A549 treated with dexamethasone at 1 μM for 4 hours (cell line): ENCODE measurements at places on chromosomes 7 and 10. TPM values are rescaled to one million over a fixed set of nuclear protein-coding genes. Genes with fewer than 3 reads are reported as not detected.

The TMEM26 gene
- 0.04 to 0.08 TPM (median 0.07 TPM) in 5 replicates for total RNA-seq

The RSPH10B2 gene
- total RNA-seq, result 0.06 to 0.15 TPM (median 0.09 TPM) in 4 of 5 replicates, not detected in the other

The SRGN gene
- total RNA-seq, result 96.7 to 143 TPM (median 103 TPM) in 5 replicates

The VGF gene
- 9.7 to 28.7 TPM (median 20.3 TPM) in 5 replicates for total RNA-seq

The OPN1SW gene
- total RNA-seq, result not detected in 5 replicates

The PRSS2 gene
- total RNA-seq, result not detected in 5 replicates

The SFTPA2 gene
- not detected in 5 replicates for total RNA-seq

The IKZF5 gene
- 5.4 to 7.9 TPM (median 5.9 TPM) in 5 replicates for total RNA-seq

The CYP3A7 gene
- total RNA-seq, result not detected in 5 replicates

The NOLC1 gene
- total RNA-seq, result 157 to 178 TPM (median 169 TPM) in 5 replicates

The CTAGE15 gene
- 0.04 TPM in 1 of 5 replicates, not detected in the others for total RNA-seq

The SFTPD gene
- 0.14 to 0.35 TPM (median 0.28 TPM) in 5 replicates for total RNA-seq

The NUTM2E gene
- 0.26 to 0.48 TPM (median 0.40 TPM) in 5 replicates for total RNA-seq

The GHRHR gene
- total RNA-seq, result 0.06 TPM in 1 of 5 replicates, not detected in the others

The AGAP9 gene
- total RNA-seq, result 5.4 to 10.1 TPM (median 9.6 TPM) in 5 replicates

The PDK4 gene
- total RNA-seq, result 23.4 to 37.9 TPM (median 29.4 TPM) in 5 replicates
